SW480 (cell line): ENCODE measurements at places on chromosomes 5 and 9.

GRCh38 chr5:53616939-53617549 is 56.6 kb downstream of the NDUFS4 start:
- no peak for DNase-seq

DNA sequence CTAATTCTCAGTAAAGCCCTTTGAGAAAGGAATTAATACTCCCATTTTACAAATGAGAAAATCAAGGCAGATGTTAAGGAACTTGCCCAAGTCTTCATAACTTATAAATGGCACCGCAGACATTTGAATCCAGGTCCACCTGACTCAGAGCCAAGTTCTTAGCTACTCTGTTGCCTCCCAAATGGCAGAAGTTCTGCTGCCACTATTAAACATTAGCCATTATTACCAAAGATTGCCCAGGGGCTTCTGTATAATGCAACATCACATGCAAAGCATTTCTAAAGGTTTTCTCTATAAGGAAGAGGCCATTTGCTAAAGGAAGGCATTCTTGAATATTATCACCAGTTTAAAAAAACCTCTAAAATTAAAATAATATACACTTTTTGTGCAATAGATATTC is 28.3 kb downstream of the TPD52L3 start:
- DNase-seq, result no peak

GRCh38 chr5:159345336-159345735 is 15.0 kb upstream of the IL12B start:
- no peak for DNase-seq

DNA sequence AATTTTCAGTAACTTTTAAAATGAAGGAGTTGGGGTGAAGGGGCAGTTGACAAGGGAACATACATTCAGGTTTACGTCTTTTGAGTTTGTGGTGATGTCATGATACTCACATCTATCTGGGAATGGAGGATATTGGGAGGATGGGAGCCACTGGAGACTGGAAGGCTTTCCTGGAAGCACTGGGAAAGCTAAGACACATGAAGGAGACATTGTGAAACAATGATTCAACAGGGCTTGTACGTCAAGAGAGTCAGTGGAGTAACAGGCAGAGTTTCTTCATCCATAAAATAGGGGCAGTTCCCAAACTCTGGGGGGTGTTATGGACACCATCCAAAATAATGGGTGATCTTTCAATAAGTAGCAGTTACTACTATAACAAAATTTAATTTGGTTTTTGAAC is 572.8 kb downstream of the CCDC171 start:
- DNase-seq, result no peak

GRCh38 chr5:116746668-116747067 is 172.0 kb upstream of the SEMA6A start:
- no peak for DNase-seq

DNA sequence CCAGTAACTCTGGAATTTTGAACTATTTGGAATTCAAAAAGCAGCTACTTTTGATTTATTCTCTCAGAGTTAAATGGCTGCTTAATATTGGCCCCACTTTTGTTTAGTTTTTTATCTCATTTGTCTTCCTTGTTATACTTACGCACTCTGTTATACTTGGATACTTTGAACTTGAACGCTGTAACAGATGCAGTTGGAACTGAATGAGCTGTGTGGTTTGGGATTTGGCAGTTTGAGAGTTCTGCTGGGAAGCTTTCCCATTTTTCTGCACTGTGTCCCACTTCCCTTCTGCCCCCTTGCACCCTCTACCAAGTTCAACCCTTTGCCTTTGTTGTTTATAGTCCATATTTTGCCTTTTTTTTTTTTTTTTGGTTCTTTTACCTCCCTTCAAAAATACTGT is 3.8 kb downstream of the RHOBTB3 start:
- DNase-seq, result no peak

DNA sequence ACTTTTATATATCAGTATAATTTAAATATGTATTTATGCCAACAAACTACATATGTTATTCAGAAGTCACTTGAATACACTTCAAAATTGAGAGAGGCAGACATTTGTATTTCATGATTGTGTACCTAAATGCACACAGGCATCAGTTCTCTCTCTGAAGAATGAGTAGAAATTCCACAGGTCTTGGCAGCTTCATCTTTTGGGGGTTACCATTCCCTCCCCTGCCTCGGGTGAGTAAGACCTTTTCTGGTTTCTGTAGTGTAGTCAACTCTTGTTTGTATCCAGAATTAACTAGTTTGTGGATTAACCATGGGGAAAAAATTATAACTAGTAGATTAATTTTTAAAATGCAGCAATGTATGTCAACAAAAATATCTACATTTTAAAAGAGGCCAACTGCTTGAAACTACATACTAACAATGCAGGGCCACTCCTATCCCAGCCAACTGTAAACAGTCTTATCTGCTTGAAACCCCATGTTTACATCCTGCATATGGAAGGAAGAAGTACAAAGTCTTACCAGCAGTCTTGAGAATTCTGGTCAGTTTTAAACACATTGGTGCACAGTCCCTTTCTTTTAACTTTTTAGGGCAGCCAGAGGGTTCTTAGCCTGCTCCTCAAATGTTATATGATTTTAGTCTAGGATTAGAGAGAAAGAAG is 339.6 kb upstream of the KIF2A start:
- no peak for DNase-seq

- no peak for DNase-seq
Measured at GRCh38 chr5:6788439-6788838, 75.2 kb downstream of the TENT4A start.

GRCh38 chr9:26742828-26743476 is 149.7 kb downstream of the CAAP1 start:
- no peak for DNase-seq

DNA sequence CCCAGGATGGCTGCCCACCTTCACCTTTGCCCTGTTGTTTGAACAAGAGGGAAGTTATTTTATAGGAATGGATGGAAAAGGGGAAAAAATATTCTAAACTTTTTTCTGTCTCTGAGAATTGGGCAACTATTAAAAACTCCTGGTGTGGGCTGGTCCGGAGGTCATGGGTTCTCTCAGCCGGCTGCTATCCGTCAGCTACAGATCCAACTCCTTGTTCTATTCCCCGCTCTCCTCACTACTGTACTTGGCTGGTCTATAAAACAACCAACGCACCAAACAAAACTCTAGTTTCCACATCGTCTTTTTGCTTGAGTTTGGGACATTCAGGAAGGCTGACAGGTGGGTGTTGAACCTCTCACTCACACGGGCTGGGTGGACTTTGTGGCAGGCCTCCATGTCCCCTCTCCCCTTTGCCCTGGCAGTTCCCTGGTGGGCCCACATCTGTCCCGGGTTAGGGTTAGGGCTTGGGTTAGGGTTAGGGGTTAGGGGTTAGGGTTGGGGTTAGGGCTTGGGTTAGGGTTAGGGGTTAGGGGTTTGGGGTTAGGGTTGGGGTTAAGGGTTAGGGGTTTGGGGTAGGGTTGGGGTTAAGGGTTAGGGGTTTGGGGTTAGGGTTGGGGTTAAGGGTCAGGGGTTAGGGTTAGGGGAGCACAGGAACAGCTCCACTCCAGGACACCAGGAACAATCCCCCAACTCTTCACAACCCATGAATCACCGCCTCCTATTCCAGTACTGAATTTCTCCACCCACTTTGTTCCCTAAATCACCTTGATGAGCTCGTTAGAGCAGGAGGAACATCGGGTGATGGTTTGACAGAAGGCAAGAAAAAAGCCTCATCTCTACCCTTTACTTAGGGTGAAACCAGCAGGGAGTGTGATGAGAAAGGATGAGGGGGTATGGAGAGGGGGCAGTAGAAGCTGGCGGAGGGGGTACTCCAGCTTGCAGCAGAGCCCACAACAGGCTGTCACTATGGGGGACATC is 302.1 kb upstream of the IRX4 start:
- no peak for DNase-seq

- DNase-seq, result no peak
Measured at GRCh38 chr9:20537294-20537693, 85.0 kb downstream of the MLLT3 start.

- peak; percentile 2 for DNase-seq
Measured at GRCh38 chr5:41794471-41794870, 75.8 kb downstream of the OXCT1 start.

DNA sequence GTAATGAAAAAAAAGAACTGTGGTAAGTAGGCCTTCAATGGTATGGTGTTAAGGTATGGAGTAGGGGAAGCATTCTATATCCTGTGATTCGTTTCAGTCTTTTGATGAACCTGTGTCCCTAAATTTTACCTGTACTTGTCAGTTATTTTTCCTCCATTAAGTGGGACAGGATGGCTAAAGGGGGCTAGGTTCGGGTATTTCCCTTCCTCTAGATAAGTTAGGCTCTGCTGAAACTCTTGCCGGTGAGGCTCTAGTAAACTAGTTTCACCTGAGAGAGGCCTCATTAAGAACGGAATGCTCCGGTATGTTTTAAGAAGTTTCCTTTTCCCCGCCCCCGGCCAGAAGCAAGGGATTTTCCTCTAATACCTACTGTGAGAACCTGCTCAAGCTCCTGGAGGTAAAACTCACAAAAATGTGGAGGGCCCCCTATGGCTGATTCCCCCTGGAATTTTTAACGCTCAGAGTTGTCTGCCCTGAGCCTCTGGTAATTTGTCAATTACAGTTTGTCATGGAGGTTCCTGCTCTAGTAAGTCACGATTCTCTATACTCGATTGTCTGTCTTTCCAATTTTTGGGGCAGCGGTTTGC is 87.7 kb downstream of the MACIR start:
- no peak for DNase-seq

- DNase-seq, result no peak
Measured at GRCh38 chr5:142842994-142843905, 73.1 kb downstream of the ARHGAP26 start.
